ENCODE measurements at places on chromosomes 5 and 9.

DNA sequence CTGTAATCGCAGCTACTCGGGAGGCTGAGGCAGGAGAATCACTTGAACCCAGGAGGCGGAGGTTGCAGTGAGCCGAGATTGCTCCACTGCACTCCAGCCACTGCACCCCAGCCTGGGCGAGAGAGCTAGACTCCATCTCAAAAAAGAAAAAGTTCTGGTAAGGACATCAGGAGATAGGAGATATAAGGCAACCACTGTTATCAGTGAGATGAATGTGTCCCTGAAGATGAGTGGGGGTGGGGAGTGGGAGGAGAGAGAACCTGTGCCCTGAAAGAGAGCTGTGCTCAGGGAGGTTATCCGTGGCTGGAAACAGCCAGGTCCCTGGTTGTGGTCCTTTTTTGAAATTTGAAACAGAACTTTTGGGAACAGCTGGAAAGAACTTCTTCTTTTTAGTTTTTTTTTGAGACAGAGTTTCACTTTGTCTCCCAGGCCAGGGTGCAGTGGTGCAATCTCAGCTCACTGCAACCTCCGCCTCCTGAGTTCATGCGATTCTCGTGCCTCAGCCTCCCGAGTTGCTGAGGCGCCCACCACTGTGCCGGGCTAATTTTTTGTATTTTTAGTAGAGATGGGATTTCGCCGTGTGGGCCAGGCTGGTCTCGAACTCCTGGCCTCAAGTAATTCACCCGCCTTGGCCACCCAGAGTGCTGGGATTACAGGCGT is 2.6 kb downstream of the PTPA start:
- no peak for DNase-seq

GRCh38 chr5:179125789-179126505 is 65.8 kb downstream of the ZNF354C start:
- no peak for DNase-seq

DNA sequence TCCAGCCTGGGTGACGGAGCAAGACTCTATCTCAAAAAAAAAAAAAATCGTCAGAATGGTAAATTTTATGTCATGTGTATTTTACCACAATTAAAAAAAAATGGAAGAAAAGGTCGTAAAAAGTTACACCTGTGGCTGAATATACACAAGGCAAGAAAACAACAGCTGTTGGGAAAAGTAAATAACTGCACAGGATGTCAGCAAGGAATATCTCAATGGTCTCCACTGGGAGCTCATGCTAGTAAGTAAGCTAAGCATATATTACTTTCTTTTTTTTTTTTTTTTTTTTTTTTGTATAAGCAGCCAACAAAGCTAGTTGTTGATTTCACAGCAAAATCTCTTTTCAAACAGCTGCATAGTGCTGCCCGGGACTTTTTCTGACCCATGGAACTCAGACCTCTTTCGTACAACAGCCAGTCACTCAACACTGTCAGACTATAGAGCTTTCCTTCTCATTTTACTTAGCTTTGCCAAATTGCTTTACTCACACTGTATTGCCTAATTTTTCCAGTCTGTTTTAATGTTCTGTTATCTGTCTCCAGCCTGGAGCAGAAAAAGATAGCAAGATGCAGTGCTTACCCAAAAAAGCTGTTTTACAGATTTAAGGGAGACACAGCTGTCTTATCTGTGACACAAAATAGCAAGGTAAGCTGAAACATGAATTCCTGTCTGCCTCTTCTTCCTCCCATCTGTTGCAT is 175.9 kb downstream of the ENC1 start:
- no peak for DNase-seq

DNA sequence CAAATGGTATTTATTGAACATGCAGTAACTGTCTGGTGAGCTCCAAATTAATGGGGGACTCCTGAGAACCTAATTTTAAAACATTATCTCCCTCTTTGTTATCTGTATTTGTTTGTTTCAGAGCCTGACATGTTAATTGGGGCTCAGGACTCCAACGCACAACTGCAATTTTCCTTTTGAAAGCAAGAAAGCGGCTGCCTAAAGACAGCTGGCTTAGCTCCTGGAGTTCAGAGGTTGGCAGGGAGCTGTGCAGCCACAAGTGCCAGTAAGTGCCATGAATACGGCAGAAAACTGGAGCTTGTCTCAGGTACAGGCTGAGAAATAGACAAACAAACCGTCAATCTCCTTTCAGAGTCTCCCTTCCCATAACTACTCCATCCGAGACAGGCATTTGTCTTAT is 80.9 kb downstream of the PPP2R2B start:
- no peak for DNase-seq

- no peak for DNase-seq
These were observed 130.1 kb downstream of the LRRC70 start for GRCh38 chr5:62708481-62709325.

DNA sequence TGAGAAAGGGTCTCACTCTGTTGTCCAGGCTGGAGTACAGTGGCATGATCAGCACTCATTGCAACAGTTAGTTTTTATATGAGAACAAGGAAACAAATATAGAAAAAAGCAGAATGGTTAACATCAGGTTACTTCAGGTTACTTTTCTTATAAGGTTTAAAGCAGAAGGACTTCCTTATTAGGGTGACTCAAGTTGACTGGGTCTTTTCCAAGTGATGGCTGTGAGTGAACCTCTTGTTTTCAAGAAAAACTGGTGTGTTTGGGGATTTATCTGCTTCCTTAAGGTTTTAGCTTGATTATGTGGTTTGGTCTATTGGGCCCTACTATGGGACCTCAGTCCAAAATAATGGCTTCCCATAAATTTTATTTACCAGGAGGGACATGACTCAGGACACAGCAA is 99.2 kb downstream of the ARRDC3 start:
- DNase-seq, result peak; percentile 37

DNA sequence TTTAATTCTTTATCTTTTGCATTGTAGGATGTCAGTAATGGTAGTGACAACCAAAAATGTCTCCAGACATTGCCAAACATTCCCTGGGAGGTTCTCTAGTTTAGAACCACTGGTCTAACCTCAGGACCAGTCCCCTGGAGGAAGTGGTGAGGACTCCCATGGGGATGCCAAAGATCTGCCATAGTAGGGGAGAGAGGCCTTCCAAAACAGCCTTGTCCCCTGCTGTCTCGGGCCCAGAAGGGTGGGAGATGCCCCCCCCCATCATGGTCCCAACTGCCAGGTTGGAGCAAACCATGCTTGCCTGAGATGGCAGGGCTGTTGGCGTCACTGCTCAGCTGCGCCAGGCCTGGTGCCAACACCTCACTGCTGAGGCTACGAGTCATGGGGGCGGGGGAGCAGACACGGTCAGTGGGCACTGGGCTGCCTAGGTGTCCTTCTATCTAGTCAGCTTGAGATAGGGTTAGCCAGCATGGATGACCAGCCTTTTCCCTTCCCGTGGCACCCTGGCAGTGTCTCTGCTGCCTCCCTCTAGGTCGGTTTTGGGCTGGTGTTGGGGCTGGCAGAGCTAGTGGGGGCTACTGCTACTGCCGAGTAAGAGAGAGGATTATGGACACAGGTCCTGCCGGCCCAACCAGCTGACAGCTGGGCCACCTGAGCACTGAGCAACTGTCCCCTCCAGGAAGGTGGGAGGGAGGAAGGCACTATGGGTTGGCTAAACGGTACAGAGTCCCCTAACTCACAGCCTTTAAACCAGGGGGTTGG is 8.3 kb upstream of the CXXC5 start:
- peak; percentile 48 for DNase-seq

DNA sequence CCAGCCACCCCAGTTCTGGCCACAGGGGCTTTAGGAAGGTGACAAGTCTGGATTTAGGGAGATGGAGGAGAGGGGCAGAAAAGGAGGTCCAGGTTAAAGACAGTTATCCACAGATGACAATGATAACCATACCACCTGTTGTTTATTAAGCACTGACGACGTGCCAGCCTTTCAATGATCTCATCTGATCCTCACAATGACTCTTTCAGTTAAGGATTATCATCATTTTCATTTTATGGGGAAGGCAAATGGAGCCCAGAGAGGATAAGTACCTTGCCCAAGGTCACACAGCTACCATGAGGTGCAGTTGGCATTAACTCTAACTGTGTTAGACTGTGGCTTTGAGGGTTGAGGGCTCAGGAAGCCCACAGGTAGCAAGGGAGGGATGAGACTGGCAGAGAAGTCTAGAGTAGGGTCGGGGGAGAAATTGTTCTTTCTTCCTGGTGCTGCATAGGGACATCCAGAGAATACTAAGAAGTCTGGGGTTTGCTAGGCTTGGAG is 21.5 kb upstream of the JADE2 start:
- DNase-seq, result peak; percentile 20

- DNase-seq, result no peak
These were observed 348.5 kb upstream of the RIOK2 start for GRCh38 chr5:97531549-97531948.

DNA sequence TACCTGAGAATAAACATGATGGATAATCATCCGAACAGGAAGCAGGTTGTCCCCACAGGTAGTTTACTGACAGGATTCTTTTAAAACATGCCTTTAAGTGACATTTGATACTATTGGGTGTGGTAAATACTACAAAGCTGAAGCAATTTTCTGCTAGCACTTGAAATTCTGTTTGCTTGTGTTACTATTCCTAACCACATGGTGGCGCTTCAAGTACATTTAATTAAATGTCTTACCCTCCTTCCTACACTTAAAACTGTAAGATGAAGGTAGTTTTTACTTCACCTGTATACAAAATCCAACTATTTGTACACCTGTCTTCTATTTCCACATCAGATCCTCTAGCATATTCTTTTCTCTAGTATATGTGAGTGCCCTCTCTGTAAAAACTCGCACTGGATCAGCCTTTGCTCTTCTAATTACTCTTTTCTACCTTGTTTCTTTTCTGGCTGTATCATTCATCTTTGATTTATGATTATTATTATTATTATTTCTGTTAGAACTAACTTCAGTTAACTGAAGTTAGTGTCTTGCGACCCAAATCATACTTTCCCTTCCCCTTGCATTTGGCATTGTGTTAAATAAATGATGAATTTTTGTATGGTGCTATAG is 18.4 kb downstream of the SLC25A46 start:
- peak; percentile 41 for DNase-seq

- DNase-seq, result no peak
These were observed 141.3 kb upstream of the NFIB start for GRCh38 chr9:14455243-14455642.

- DNase-seq, result no peak
These were observed 12.9 kb downstream of the RASGRF2 start for GRCh38 chr5:80973027-80973426.

DNA sequence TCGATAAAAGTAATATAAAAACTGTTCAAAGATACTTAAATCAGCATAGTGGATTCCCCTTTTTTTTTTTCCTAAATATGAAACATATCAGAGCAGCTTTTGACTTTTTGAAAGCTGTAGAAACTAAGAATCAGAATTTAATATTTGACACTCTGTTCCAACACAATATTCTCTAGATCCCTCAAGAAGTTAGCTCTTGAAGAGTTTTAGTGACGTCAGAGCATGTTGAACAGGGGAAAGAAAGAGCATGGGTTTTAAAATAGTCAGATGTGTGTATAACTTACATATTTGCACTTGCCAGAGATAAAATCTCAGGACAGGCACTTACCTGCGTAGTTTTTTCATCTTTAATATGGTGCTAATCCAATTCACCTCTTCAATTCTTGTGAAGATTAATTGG is 75.2 kb upstream of the FBXL7 start:
- DNase-seq, result no peak

DNA sequence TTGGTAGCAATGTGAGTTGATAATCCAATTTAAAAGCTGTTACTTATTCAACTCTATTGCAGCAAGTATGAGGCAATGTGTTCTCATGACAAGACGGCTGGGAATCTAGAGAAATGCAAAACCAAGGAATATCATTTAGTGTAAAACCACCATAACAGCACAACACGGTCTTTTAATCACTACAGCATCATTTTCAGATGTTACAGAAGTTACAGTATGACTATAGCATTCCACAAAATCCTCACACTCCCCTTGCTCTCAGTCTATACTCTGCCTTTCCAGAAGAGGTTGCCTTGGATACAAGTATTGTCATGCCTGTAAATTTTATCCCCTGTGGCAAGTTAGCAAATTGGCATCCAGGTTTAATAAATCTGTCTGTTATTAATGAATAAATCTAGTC is 28.6 kb upstream of the TAS2R1 start:
- DNase-seq, result peak; percentile 73

DNA sequence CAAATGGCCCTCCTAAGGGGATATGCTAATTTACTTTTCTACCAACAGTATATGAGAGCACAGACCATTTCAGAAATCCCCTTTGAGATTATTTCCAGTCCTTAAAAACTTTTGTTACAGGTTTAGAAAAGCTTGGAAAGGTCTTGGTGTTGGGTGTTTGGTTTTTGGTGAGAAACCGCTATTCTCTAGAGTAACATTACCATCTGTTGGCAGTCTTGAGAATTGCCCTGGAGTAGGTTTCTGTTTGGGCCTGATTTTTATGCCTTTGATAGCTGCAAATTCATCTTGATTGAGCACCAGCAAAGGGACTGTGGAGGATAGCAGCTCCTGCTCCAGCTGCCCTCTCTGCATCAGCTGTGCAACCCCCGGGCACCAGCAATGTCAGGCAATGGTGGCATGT is 8.0 kb downstream of the NUDT2 start:
- no peak for DNase-seq

DNA sequence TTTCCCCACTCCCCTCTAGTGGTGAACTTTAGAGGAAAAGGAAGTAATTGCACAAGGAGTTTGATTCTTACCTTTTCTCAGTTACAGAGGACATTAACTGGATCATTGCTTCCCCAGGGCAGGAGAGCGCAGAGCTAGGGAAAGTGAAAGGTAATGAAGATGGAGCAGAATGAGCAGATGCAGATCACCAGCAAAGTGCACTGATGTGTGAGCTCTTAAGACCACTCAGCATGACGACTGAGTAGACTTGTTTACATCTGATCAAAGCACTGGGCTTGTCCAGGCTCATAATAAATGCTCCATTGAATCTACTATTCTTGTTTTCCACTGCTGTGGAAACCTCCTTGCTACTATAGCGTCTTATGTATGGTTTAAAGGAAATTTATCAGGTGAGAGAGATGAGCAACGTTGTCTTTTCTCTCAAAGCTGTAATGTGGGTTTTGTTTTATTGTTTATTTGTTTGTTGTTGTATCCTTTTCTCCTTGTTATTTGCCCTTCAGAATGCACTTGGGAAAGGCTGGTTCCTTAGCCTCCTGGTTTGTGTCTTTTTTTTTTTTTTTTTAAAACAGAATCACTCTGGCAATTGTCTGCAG is 25.3 kb downstream of the SLC22A5 start:
- no peak for DNase-seq

GRCh38 chr9:105330755-105331154 is 86.3 kb downstream of the SLC44A1 start:
- DNase-seq, result no peak

DNA sequence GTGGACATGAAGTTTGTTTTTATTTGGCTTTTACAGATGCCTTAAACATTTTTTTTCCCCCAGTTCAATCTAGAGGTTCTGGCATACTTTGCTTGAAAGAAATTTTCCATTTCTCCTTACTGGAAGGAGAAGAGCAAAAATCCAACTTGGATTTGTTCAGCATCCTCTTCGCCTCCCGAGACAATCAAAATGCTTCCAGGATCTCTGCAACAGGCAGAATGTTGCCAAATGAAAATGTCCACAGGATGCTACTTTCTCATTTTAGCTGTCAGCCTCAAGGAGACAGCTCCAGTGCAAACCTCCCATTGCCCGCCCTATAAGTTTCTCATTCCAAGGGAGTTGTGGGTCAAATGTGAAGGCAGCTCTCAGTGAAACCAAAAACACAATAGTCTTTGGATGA is 1972.1 kb downstream of the MAT2B start:
- DNase-seq, result no peak
